ENCODE measurements at places on chromosomes 1 and 21. TPM values are rescaled to one million over a fixed set of nuclear protein-coding genes. Genes with fewer than 3 reads are reported as not detected.

FCRL6 gene
- total RNA-seq: not detected

ADGRL4 gene
- total RNA-seq: 157 TPM

SIM2 gene
- total RNA-seq: 0.05 TPM

GSTM1 gene
- 8.5 TPM for total RNA-seq

TTLL7 gene
- total RNA-seq: 2.2 TPM

S100A6 gene
- total RNA-seq: 342 TPM

RAB42 gene
- 8.8 TPM for total RNA-seq

COL24A1 gene
- total RNA-seq: not detected

HES3 gene
- total RNA-seq: not detected

C1orf94 gene
- total RNA-seq: not detected

KCNJ9 gene
- total RNA-seq: not detected

ZBTB8A gene
- total RNA-seq: 12.6 TPM

C2CD2 gene
- total RNA-seq: 63.0 TPM

HSPA6 gene
- total RNA-seq: 0.17 TPM

KCNK2 gene
- under 0.01 TPM for total RNA-seq

P3R3URF gene
- total RNA-seq: not detected

AJAP1 gene
- 0.05 TPM for total RNA-seq

PKN2 gene
- total RNA-seq: 45.5 TPM

RNF223 gene
- total RNA-seq: not detected

S100A12 gene
- total RNA-seq: not detected

TPR gene
- 147 TPM for total RNA-seq

SDF4 gene
- 160 TPM for total RNA-seq

WNT9A gene
- total RNA-seq: 1.8 TPM

C8B gene
- not detected for total RNA-seq

RGS4 gene
- 9.2 TPM for total RNA-seq

CRABP2 gene
- total RNA-seq: not detected

ZMYND12 gene
- total RNA-seq: 0.47 TPM

CCT3 gene
- 641 TPM for total RNA-seq

NPHS2 gene
- total RNA-seq: not detected

OVAAL gene
- total RNA-seq: not detected

MAP10 gene
- 1.2 TPM for total RNA-seq

NLRP3 gene
- not detected for total RNA-seq

SERPINC1 gene
- total RNA-seq: not detected

SLC39A1 gene
- total RNA-seq: 161 TPM

CCDC17 gene
- total RNA-seq: 1.2 TPM

IFNAR1 gene
- 22.3 TPM for total RNA-seq

KCNE1 gene
- total RNA-seq: 0.14 TPM

LAPTM5 gene
- 39.9 TPM for total RNA-seq

SLC2A5 gene
- total RNA-seq: 0.34 TPM

COL6A2 gene
- total RNA-seq: 17.5 TPM

SLAMF7 gene
- total RNA-seq: not detected

VAMP3 gene
- 122 TPM for total RNA-seq

OPN3 gene
- total RNA-seq: 32.3 TPM

DOP1B gene
- 5.1 TPM for total RNA-seq

CAPZB gene
- total RNA-seq: 160 TPM

CD53 gene
- total RNA-seq: not detected

SELENBP1 gene
- 5.3 TPM for total RNA-seq

BSND gene
- not detected for total RNA-seq

METTL25B gene
- 11.8 TPM for total RNA-seq

SH3GLB1 gene
- total RNA-seq: 77.5 TPM

CAMK1G gene
- total RNA-seq: not detected

Data from dermis blood vessel endothelial cell (primary cell).